ENCODE measurements at places on chromosomes 12 and 14.
A peak's percentile ranks its signal among the peaks of the same experiment; 100 is the strongest.

DNA sequence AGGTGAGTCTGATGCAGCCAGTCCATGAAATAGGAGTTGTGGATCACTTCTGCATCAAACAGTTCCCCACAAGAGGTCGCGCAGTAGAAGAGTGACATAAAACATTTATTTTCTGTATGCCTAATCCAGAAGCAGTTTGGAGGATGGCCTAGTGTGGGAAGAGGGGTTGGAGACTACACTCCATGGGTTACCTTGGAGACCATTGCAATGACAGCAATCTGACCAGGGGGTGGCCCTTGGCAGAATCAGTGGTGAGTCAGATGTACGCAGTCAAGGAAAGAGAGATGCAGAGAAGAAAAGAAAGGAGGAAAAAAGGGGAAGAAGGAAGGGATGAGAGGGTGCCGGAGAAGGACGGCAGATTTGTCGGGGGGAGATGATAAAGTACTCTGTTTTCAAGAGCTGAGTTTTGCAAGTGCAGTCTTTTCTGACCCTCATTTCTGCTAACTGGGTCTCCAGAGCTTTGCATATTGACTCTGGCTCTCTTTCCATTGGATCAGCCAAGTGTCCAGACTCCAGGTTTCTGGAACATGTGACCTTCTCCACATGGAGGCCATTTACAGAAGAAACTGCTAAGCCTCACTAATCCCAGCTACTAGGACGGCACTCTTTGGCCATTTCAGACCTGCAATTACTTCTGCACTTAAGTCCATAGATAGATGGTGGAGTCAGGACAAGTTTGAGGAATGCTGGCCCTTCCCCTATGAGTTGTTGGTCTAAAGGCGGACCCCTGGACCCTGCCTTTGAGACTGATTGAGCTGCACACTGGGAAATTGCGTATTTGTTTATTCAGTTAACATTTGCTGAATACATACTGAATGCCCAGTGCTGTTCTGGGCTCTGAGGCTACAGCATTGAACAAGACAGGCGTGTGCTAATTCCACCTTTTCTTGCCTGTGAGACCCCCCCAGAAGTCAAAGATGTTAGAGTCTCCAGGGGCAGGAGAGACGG lies 424.2 kb downstream of the BCL11B start:
- no peak for DNase-seq

GRCh38 chr12:27449026-27449425 lies 2.5 kb downstream of the SMCO2 start:
- no peak for DNase-seq

DNA sequence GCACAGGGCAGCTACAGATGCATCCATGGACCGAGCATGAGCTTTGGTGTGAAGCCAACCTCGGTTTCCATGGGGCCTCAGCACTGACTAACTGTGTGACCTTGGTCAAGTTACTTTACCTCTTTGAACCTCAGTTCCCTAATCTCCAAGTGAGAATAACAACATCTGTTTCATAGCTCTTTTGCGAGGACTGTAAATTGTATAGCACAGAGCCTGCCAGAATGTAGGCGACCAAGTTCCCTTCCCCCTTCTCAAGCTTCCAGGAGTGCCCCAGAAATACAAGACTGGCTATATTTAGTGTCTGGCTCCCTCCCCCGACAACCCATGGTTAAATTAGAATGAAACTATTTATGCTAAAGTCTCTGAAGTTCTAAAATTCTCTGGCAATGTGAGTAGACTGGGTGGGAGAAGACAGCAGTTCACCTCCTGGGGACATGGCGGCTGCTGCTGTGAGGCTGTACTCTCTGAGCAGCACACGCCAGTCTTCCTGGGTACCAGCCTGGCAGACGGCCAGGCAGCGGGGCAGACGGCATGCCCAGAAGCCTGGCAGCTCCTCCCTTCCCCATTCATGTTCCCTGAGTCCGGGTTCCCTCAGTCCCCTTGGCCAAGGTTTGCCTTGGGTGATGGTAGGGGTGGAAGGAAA lies 22.0 kb upstream of the TMED10 start:
- no peak for DNase-seq

DNA sequence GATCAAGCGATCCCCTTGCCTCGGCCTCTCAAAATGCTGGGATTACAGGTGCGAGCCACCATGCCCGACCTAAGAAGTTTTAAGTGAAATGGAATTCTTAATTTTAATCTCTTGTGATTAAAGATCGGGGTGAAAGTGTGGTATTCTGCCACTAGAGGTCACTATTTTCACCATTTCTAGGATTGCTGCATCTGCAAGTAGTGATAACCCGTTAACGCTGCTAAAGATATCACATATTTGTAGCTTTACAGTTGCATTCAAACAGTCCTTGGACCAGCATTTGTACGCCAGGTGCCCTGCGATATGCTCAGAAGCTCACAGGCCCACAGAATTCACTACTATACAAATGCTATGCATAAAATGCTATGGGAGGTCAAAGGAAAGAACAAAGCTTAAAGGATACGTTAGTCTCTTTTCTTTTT lies 19.3 kb downstream of the CCDC62 start:
- DNase-seq, result peak; percentile 50

- DNase-seq, result no peak
These were observed 13.3 kb upstream of the TBX3 start for GRCh38 chr12:114697243-114697716.

All from NCI-H460 (cell line).